Left ventricle myocardium inferior (tissue), 1 donor: ENCODE measurements at places on chromosomes 16 and 17. TPM values are rescaled to one million over a fixed set of nuclear protein-coding genes. Genes with fewer than 3 reads are reported as not detected.

DNA sequence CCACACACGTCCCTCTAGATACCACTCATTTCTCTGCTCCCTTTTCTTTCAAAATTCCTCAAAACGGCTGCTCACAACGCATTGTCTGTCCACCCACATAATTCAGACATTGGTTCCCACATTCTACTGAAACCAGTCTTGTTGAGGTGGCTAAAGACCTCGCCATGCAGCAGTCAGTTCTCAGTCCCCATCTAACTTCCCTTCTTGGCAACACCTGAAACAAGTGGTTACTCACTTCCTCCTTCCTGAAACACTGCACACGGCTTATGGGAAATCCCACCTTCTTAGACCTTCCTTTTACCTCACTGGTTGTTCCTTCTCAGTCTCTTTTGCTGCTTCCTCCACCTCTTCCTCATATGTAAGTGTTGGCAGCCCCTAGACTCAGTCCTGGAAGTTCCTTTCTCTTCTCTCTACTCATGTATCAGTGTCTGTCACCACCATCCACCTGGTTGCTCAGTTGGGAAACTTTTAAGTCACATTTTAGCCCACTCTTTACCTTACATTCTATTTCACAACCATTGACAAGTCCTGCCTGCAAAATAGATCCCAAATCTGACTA is 277.1 kb downstream of the CEP112 start:
- DNase-seq, result no peak

DNA sequence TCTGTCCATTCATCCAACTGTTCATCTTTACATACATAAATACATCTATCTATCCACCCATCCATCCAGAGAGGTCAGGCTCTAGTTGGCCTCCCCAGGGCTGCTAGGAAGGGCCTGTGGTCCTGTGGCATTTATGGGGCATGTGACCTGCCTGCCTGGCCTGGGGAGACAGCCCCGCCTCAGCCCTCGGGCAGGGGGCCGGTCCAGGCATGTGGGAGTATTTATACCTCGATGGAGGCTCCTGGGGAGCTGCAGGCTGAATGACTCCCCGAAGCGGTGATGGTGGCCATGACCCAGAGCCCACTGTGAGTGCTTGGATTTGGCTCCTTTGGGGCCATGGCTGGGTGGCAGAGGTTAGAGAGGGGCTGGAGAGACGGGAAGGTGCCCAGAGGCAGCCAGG is 7.3 kb downstream of the FOXN1 start:
- no peak for DNase-seq

DNA sequence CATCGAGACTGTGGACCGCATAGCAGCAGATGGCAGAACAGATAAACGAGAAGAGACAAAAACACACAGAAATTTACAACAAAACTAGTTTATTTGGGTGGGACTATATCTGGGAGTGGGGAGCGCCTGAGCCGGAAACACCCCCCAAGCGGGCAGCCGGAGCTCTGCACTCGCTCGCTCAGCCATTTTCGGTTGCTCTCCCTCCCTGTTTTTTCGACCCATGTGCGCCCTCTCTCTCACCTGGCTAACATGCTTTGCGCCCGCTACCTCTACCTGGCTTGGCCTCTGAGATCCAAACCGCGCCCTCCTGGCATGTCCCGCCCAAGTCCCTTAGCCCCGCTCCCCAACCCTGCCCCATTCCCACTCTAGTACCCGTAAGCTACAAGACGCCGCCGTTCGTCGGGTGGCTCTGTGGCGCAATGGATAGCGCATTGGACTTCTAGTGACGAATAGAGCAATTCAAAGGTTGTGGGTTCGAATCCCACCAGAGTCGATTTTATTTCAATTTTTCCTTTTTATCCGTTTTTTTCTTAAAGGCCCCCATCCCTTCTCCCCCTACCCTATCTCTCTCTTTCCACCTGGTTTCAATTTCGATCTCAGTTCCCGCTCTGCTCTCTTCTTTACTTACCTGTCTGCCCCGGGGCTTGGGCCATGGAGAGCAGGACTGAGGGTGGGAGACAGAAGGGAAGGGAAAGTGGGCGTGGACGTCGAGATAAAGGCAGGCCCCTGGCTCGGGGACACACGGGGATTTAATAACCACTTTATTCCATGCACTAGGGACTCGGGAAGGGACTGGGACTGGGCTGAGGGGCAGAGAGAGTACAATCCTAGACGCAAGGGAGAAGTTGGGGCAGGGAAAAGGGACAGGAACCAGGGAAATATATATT is 2.4 kb upstream of the ALOXE3 start:
- no peak for DNase-seq

DNA sequence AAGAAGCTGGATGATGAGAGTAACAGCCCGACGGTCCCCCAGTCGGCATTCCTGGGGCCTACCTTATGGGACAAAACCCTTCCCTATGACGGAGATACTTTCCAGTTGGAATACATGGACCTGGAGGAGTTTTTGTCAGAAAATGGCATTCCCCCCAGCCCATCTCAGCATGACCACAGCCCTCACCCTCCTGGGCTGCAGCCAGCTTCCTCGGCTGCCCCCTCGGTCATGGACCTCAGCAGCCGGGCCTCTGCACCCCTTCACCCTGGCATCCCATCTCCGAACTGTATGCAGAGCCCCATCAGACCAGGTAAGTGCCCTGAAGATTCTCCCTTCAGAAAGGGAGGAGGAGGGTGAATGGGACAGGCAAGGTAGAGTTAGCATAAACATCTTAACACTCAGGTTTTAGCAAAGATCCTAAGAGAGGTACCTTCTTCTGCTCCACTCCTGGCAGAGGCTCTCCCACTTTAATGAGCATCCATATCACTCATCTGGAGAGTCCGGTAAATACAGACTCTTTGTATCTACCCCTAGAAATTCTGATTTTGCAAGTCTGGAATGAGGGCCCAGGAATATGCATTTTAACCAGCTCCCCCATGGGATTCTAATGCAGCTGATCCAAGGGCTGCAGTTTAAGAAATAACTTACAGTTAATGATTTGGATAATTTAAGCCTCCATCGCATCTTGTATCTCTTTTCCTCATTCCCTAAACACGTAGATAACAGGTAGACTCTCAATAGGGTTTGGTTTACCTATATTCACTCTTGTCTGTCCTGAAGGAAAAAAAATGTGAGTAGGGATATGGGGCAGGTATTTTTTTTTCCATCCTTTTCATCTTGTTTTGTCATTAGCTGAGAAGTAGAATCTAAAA is 3.3 kb downstream of the HLF start:
- DNase-seq, result no peak

DNA sequence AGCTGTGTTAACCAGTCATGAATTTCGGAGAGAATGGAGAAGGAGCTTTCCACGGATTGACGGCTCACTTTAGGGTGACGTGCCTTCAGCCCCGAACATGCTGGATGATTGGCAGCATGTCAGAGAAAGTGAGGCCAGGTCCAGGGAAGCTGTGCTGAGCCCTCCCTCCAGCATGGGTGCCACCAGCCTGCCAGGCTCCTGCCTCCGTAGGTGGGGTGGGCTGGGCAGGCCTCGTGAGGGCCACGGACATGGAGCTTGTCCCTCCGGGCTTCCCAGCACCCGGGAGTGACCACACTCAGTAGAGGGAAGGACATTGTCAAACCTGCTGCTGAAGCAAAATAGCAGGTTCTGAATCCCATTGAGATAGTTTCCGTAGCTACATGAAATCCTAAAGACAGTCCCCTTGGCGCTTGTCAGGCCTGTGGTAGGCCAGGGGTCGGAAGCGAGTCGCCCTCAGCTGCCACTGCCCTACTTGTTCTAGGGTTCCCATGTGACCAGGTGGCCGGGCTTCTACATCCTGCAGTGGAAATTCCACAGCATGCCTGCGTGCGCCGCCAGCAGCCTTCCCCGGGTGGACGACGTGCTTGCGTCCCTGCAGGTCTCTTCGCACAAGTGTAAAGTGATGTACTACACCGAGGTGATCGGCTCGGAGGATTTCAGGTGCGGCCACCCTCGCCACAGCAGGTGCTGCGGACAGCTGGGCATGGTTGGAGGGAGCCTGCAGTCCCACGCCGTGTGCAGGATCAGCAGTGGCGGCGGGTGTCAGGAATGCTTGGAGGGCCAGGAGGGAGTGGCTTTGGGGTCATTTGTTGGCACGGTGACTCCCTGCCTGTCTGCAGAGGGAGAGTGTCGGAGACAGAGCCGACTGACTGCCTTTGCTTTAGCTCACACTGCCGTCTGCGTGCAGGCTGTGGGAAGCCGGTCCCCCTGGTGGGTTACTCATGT is 72.3 kb downstream of the SEC14L1 start:
- no peak for DNase-seq

EVPL gene
- total RNA-seq, result not detected

ADAM11 gene
- total RNA-seq, result 7.3 TPM

ADAMTS18 gene
- not detected for total RNA-seq
